Activated T-cell treated with anti-CD3 and anti-CD28 coated beads, Interleukin-2, amount 50 U/mL, for 4 hours (primary cell): ENCODE measurements at places on chromosomes 6 and 20.

- DNase-seq: no peak
Observed at GRCh38 chr6:136873748-136874147, 48.4 kb upstream of the SLC35D3 start.

DNA sequence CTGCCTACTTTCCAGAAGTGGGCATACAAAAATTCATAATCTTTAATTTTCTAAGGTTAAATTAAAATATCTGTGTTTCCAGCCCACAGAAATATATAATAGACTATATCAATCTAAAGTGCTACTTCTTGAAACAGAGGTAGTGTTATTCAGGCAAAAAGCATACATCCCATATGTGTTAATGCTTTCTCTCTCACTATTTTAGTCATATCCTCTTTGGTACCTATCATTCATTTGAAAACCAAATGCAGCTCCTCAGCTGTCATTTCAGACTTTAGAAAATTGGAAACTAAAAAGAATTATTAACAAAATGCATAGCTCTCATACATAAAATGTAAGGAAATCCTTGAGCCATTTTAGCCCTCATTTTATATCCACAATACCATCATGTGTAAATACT, 925 bp downstream of the FHL5 start:
- no peak for DNase-seq

- DNase-seq: no peak
Observed at GRCh38 chr6:55941702-55942101, 66.3 kb upstream of the BMP5 start.

- no peak for DNase-seq
Observed at GRCh38 chr6:2896741-2897140, 6.4 kb downstream of the SERPINB9 start.

DNA sequence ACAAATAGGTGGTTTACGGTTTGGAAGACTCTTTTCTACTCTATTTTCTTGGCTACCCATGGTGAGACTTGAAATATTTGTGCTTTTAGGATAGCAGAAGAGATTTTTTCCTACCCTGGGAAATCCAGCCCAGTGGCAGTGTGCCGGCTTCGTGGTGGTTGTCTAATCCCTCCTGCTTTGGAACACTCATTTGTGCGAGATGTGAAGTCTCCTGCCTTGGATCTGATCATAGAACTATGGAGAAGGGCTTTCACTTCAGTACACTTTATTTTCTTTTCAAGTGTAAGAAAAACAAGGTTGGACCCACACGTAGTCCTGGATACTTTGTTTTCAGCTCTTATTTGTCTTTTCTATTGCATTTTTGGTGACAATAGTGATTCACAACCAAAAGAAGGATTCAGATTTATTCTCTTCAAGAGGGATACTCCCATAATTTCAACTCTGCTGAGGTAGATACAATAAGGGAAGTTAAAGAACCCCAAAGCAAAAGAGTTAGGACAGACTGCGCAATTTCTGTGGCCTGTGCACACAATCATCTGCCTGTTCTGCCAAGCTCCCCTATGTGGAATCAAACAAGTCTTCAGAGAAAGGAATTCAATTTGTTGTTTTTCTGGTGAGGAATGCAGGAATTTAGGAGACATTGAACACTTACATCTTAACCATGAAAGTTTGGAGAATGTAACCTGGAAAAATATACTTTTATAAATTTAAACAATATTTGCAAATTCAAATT, 413.2 kb downstream of the GJA1 start:
- DNase-seq: no peak

GRCh38 chr20:45470262-45470931, 844 bp downstream of the WFDC2 start:
- no peak for DNase-seq

DNA sequence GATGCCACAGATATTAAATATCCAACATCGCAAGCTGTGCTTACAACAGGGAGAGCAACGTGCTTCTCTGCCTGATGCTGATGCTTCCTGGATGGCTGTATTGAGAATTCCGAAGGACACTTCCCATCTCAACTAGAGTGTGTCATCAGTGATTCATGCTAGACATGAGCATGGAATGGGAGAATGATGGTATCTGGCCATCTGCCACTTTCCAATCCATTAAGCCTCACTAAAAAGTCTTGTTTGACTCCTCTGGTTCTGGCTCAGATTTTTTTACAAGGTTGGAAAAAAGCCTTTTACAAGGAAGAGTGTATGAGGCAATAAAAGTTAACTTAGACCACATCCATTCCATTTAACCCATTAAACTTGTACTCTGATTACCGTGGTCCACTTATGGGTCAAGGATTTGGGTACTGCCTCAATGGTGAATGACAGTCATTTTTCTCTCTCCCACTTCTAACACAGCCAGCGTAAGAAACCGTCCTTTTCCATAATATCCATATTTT, 265.3 kb downstream of the UST start:
- DNase-seq: no peak

DNA sequence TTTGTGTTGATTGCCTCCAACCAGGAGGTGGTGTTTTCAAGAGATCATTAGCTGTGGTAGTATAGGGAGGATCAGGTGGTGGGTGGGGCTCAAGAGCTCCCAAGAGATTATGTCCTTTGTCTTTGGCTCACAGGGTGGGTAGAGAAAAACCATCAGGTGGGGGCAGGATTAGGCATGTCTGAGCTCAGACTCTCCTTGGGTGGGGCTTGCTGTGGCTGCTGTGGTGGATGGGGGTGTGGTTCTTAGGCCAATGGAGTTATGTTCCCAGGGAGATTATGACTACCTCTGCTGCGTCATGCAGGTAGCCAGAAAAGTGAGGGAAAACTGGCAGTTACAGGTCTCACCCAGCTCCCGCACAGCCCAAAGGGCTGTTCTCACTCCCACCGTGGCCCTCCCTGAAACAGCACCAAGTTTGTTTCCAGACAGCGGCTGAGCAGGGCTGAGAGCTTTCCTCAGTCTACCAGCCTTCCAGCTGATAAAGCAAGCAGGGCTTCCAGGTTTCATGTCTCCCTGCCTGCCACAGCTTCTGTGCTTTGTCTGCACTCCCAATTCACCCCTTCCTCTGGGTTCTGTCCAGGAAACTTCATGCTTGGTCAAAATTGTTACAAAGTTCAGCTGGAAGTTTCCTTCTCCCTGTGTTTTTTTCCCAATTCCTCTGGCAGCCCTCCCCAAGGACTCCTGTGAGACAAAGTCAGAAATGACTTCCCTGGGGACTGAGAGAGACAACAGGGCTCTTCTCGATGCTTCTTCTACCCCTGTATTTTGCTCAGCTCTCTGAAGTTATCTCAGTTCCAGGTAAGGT, 481.1 kb upstream of the MAN1A1 start:
- DNase-seq: no peak

GRCh38 chr6:156780962-156781853, 4.0 kb downstream of the ARID1B start:
- DNase-seq: no peak

- DNase-seq: no peak
Observed at GRCh38 chr20:10505827-10506226, 70.7 kb downstream of the SLX4IP start.

- peak; percentile 55 for DNase-seq
Observed at GRCh38 chr20:63977739-63978276, 1.6 kb downstream of the SAMD10 start.

- no peak for DNase-seq
Observed at GRCh38 chr6:95423331-95423730, 154.0 kb upstream of the MANEA start.

DNA sequence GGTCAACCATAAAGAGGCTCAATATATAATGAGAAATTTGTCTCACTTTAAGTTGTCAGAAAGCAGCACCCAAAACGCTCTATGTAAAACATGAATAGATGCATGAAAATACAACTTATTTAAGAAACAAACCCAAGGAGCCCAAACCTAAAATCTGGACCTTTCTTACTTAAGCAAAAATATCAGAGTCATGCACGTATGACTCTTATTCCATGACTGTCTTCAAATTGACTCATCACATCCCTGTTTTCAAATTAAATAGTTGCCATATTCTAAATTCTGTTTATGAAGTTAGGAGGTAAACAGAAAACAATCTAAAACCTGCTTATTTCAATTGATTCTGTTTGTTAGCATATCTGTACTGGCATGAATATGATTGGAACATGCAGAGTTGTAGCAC, 42.1 kb downstream of the ANKRD6 start:
- no peak for DNase-seq
